Common myeloid progenitor, CD34-positive (primary cell): ENCODE measurements at places on chromosomes 6 and 20.

- H3K27me3 ChIP-seq = no peaks in the 10 kb centered on the region
- no peak overlapping the region for H3K27ac ChIP-seq
- H3K4me1 ChIP-seq = no peaks in the 10 kb centered on the region
- no peak for DNase-seq
- H3K36me3 ChIP-seq = no peaks in the 10 kb centered on the region
These were observed 473.8 kb upstream of the HSF2 start for GRCh38 chr6:121925534-121926255.

DNA sequence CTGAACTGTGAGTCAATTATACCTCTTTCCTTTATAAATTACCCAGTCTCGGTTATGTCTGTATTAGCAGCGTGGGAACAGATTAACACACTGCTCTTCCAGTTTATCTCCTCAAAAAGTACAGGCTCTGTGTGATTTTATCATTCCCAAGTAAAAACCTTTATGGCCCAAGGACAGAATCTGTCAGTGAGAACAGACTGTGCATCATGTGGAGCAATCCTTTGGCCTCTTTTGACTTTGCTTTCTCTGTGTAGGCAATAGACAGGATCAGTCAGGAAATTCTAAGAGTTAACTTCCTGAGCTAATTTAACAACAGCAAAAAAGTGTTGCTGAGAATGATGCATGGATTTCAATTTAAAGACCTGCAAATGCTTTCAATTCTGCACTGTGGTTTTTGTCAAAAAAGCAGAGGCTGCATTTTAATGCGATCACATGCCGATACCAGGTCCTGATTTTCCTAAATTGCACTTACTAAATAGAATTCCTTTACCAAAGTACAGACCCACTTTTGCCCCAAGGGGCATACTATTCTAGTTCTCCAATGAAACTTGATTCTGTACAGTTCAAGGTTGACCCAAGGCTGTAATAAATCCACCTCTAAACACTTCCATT is 246.7 kb upstream of the MARCKS start:
- peaks cover 6% of the 10 kb centered on the region for H3K4me1 ChIP-seq
- DNase-seq = no peak
- no peaks in the 10 kb centered on the region for H3K36me3 ChIP-seq
- H3K27ac ChIP-seq = no peak overlapping the region

DNA sequence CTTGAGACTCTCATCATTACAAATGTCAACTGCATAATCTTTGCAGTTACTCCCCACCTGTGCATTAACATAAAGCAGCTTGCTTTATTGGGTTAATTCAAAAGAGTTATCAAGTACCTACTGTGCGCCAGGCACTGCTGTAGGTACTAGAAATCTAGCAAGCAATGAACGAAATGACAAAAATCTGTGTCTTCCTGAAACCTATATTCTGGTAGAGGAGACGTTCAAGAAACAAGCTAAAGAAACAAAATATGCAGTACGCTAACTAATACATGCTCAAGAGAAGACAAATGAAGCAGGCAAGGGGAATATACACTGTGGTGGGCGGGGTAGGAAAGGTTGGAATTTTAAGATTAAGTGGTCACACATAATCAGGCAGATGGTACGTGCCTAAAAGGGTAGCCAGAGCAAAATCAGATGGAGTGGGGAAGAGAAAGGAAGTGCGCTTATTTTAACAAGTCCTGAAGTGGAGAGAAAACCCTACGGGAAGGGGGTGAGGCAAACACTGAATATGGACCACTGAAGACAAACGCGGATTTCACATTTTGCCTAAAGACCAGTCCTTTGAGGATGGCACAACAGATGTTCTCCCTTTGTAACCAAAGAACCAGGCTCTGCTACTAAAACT is 1.2 kb downstream of the ELOVL2 start:
- no peak overlapping the region for H3K4me3 ChIP-seq
- H3K4me1 ChIP-seq = peaks cover 11% of the 10 kb centered on the region

DNA sequence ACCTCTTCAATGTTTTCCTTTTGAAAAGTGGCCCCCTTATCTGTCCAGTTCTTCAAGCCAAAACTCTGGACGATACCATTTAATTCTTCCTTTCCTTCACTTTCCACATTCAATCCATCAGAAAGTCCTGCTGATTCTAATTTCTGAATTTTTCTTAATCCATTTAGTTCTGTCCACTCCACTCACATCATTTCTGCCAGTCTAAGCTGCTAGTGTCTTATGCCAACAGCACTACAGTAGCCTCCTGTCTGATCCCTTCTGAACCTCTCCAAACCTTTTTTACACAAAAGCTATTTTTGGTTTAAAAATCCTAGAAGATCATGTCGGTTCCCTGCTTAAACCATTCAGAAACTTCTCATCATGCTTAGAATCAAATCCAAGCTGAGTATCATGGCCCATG is 24.5 kb upstream of the SNAP25 start:
- no peaks in the 10 kb centered on the region for H3K4me1 ChIP-seq
- no peaks in the 10 kb centered on the region for H3K36me3 ChIP-seq
- DNase-seq = no peak
- no peaks in the 10 kb centered on the region for H3K27me3 ChIP-seq

DNA sequence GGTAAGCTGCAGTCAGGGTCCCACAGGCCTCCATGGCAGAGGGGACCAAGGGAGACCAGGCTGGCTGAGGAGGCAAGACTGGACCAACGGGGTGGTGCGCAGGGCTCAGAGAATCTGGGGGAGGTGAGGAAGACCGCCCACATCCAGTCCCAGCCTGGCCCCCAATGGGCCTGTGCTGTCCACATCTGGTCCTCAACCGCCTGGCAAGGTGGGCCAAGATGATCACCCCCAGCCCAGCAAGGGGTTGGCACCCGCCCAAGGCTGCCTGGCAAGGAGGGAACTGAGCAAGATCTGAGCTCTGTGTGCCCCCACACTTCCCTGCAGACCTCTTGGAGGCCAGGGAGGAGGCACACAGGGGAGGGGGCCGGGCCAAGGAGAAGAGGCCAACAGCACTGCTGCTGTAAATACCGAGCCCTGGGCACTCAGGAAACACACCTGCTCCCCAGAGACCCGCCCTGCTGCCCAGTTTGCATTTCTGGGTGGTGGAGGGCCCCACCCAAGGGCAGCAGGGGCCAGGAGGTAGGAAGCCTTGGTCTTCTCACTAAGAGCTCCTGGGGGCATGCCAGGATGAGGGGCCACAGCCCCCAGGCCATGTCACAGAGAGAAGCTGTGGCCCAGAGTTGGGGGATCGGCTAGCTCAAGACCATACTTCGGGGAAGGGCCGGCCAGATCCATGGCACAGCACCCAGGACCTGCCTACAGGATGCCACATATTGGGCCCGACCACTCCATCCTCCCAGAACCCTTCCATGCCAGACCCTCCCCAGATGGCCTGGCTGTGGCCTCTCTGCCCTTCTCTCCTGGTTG is 109.6 kb downstream of the ASXL1 start:
- peaks cover 2% of the 10 kb centered on the region for H3K36me3 ChIP-seq
- peaks cover 53% of the 10 kb centered on the region for H3K4me1 ChIP-seq
- H3K4me3 ChIP-seq = no peak overlapping the region
- peak overlapping the region; percentile 61 for H3K27ac ChIP-seq

- no peaks in the 10 kb centered on the region for H3K27me3 ChIP-seq
- H3K27ac ChIP-seq = no peak overlapping the region
- peaks cover 21% of the 10 kb centered on the region for H3K4me1 ChIP-seq
These were observed 103.8 kb downstream of the NRSN1 start for GRCh38 chr6:24229696-24230405.

DNA sequence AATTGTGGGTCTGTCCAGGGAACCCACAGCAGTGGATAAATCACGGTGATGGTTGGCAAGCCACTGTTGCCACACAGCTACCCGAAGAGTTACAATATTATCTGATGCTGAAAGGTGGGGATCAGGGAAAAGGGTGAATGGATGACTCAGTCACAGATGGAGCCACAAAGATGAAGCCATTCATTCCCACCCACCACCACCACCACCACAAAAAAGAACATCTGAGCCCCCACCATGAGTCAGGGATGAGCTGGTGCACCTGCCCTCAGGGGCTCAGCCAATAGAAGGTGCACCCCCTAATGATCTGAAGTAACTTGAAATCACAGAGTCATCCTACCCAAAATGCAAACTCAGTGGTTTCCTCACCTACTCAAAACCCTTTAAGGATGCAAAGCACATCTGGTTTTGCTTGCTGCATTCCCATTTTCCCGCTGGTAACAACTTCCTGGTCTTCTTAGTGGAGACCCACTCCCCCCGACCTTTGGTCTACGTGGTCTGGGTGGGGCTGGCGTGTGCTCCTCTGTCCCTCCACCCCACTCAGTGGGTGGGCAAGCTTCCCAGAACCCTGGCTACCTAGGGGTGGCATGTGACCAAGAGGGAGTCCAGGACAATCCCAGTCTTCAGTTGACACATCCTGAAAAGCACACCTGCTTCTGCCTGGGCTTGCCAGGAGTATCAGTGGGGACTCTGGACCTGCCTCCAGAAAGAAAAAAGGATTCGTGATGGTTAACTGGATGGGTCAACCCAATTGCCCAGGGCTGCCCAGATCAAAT is 125.5 kb downstream of the ANKRD60 start:
- peaks cover 13% of the 10 kb centered on the region for H3K27me3 ChIP-seq
- no peaks in the 10 kb centered on the region for H3K4me1 ChIP-seq
- no peak overlapping the region for H3K4me3 ChIP-seq
